Stomach (tissue), 19 donors: ENCODE measurements at places on chromosomes 7 and 10.
A peak's percentile ranks its signal among the peaks of the same experiment; 100 is the strongest.

DNA sequence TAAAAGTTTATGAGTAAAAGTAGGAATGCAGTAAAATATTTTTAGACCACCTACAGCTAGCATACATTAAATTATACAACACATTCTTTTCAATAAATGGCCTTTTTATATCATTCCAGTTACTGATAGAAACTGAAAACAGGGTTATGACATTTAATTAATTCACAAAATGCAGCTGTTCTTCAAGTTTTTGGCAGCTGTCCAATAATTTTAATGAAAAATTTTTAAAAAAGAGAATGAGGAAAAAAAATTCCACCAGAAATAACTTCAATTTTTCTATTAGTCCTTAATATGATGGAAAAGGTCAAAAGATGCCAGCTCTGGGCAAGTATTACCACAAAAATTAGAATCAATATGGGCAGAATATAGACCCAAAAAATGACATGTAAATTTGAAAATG lies 11.9 kb upstream of the LRRC72 start:
- no peaks in the 10 kb centered on the region for H3K4me1 ChIP-seq
- no peak overlapping the region for H3K4me3 ChIP-seq
- no peaks in the 10 kb centered on the region for H3K36me3 ChIP-seq
- no peak for DNase-seq

DNA sequence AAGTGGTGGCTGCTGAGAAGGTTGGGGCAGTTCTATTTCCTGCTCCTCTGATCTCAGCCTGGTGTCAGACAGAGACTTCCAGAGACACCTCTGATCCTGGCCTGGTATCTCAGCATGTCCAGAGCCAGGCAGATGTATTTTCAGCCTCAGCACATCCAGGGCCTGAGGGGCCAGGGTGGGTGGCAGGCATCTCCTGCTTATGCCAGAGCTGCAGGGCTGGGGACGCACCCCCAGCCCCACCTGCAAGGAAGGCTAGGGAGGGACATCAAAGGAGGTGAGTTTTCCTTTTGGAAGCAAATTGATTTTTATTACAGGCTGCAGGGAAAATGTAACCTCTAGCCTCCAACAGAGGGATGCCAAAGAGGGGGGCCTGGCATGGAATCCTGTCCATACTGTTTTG lies 36.7 kb downstream of the CFAP46 start:
- no peaks in the 10 kb centered on the region for H3K4me1 ChIP-seq
- H3K27ac ChIP-seq, result no peak overlapping the region
- DNase-seq, result no peak
- no peaks in the 10 kb centered on the region for H3K36me3 ChIP-seq
- H3K4me3 ChIP-seq, result no peak overlapping the region

DNA sequence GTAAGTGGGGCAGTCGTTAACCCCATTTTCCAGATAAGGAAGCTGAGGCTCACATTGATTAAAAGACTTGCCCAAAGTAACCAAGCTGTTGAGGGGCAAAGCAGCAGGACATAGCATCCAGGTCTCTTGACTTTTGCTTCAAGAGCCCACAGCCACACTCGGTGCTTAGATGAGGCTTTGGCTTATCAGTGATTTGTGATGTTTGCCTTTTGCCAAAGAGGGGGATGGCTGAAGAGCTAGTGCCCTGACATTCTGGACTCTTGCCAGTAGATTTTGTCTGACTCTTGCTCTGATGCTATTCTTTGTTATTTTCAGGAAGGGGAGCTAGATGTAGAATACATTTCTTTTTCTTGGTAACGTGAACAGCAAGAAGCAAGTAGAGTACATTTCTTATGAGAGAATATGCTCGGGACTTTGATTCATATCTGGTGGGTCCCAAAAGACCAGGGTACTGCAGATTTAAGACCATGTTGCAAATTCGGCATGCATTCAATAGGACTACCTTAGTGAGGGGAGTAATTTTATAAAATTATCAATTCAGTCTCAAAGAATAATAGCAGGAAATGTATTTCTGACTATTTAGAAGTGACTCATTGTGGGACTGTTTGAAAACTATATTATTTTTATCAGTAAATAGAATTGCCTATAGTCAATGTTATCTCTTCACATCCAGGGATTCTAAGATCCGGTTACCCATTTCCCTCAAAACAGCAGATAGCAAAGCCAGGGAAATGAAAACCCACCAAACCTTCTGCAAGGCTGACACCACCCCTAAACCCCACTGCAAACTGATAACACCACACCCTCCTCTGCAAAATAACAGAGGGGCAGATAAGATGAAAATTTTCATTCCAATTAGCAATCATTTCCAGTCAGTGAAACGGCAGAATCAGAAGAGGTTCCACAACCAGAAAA lies 180.0 kb upstream of the BMPER start:
- H3K4me1 ChIP-seq, result peaks cover 25% of the 10 kb centered on the region
- no peaks in the 10 kb centered on the region for H3K27me3 ChIP-seq
- H3K36me3 ChIP-seq, result no peaks in the 10 kb centered on the region
- H3K4me3 ChIP-seq, result no peak overlapping the region
- H3K27ac ChIP-seq, result no peak overlapping the region

DNA sequence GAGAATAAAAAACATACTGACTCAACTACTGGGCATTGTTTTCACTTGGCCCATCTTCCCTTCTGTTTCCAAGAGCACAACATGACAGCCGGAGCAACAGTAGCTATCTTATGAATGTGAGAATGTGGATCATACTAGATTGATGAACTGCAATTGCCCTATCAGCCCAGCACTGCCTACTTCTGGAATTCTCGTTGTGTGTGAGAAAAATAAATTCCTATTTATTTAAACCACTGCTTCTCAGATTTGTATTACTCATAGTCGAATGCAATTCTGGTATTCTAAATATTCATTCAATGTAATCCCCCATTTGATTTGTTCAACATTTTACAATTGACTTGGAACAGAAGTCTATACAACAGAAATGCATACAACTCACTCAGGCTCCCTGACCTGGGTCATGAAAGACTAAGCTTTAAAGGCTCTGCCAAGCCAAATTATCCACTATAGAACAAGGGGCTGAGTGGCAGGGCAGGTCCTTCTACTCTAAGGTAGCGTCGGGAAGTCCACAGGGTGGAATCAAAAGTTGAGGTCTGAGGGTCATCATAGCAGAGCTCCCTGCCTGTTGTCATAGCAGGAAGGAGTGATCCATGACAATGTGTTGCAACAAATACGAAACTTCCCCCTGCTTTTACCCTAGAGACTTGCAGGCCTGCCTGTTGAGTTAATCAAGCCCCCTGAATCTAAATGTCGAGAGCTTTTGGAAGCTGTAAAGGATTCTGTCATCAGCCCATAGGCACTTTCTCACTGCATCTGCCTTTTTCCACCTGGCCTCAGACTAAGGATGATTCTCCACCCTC lies 12.4 kb upstream of the JAZF1 start:
- no peak for DNase-seq
- H3K4me3 ChIP-seq, result no peak overlapping the region
- H3K27ac ChIP-seq, result no peak overlapping the region
- peaks cover 4% of the 10 kb centered on the region for H3K4me1 ChIP-seq
- no peaks in the 10 kb centered on the region for H3K27me3 ChIP-seq

GRCh38 chr10:111525696-111526095 lies 448.9 kb downstream of the ADRA2A start:
- no peaks in the 10 kb centered on the region for H3K27me3 ChIP-seq
- no peak overlapping the region for H3K27ac ChIP-seq
- no peaks in the 10 kb centered on the region for H3K36me3 ChIP-seq
- no peaks in the 10 kb centered on the region for H3K4me1 ChIP-seq
- no peak overlapping the region for H3K4me3 ChIP-seq
- DNase-seq, result no peak

DNA sequence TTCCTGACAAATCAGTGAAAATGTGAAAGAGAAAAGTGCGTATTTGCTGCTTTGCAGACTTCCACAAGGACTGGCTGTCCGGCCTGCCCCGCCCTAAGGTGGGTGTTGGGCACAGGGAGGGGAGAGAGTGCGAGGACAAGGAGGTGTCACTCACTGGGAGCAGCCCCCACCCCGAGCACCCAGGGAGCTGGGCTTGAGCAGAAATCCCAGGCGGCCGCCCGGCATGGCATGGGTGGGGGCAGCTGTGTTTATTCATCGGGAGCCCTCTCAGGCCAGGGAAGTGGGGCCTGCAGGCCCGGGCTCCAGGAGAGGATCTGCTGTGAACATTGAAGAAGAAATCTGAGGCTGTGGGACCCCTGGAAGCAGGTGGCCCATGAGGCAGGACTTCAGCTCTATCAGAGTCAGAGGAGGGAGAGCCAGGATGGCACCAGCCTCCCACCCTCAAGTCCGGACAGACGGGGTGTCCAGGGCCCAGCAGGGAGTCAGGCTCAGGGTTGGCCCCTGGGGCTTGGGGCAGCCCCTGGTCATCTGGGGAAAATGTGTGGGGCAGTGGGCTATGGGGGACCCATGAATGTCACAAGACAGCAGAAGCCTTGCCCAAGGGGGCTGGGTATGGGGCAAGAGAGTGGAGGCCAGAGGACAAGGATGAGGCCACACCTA lies 164.4 kb upstream of the PPP2R2D start:
- H3K4me1 ChIP-seq, result no peaks in the 10 kb centered on the region
- H3K27me3 ChIP-seq, result no peaks in the 10 kb centered on the region
- no peak overlapping the region for H3K27ac ChIP-seq
- no peak for DNase-seq

DNA sequence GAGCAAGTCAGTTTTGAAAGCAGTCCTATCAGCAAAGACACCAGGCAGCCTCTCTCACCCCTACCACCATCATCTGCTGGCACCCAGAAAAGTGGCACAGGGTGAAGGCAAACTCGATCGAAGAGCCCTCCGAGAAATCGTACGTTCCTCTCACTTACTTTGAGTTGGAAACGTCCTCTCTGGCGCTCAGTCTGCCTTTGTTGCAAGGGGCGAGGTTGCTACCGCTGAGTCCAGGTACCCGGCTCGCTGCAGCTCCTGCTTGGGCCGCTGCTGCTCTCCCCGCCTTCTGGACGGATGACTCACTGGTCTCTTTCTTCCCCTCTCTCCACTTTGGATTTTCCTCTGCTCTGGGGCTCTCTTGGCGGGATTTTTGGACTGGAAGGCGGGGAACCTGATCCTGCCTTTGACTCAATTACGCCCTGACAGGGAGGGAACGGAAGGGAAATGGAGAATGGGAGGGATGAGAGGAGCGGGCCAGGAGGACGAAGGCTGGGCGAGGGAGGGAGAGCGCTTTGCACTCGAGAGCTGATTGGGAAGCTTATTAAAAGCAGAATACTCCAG lies at the start of gene PTN:
Gene PTN (minus strand): TSS at position 453 of the 561 bp plus-strand sequence. CDS start 88,760 bp downstream, outside the sequence.
- H3K27me3 ChIP-seq, result no peaks in the 10 kb centered on the region
- H3K36me3 ChIP-seq, result no peaks in the 10 kb centered on the region
- peaks cover 13% of the 10 kb centered on the region for H3K4me1 ChIP-seq
- peak within 1 kb of the TSS; percentile 49 for H3K27ac ChIP-seq
- DNase-seq, result peak; percentile 85

DNA sequence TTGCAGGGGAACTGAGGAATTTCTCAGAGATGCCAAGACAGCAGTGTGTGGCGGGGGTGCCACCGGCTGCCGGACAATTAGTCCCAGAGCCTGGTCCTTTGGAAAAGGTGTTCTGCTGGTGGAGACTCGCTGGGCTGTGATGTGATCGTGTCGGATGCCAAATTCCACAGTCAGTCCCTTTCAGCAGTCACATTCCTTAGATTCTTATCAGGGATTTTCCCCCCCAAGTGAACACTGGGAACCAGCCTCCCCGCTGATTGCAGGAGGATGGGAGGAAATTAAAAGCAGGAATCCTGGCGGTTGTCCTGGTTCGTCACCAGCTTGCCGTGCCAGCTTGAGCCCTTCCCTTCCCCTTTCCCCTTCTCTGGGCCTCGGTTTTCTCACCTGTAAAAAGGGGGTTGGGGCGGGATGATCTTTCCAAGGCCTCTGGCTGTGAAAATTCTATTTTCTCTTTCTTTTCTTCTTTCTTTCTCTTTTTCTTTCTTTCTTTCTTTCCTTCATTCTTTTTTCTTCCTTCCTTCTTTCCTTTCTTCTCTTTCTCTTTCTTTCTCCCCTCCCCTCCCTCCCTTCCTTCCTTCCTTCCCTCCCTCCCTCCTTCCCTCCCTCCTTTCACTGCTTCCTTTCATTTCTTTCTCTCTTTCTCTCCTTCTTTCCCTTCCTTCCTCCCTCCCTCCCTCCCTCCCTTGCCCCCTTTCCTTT lies 39.6 kb downstream of the COL26A1 start:
- H3K4me1 ChIP-seq, result peaks cover 5% of the 10 kb centered on the region
- no peaks in the 10 kb centered on the region for H3K36me3 ChIP-seq
- DNase-seq, result no peak
- H3K27ac ChIP-seq, result no peak overlapping the region
- H3K27me3 ChIP-seq, result peaks cover 47% of the 10 kb centered on the region

DNA sequence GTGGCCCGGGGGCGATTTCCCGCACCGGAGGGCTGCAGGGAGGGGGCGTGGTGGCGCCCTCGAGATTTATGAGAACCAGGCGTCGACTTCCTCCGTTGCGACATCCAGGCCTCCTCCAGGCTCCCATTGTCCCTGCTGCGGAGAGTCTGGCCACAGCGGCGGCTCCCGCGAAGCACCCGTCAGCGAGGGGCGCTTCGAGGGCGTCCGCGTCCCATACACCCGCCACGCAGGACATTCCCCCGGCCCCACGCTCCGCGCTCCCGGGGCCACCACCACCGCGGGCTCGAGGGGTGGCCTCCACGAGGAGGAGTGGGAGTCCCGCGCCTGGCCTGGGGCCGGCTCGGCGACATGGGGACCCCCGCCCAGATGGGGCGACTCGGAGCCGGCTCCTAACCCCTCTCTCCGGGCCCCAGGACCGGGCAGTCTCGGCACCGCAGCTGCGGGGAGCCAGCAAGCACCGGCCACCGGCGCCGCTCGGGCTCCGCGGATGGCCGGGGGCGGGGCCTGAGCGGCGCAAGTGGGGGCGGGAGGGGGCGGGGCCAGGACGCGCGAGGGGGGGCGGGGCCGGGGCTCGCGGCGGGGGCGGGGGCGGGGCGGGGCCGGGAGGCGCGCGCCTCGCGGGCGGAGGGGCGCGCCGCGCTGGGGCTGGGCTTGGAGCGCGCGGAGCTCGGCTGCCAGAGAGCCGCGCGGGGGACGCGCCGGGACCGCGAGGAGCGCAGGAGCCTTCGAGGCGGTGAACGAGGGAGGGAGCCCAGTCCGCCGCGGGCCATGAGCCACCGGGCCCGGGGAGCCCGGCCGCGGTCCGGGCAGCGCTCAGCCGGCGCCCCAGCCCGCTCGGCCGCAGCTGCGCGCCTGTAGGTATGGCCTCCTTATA lies at the start of gene SH2B2:
Gene SH2B2 (plus strand): TSS at position 632 of the 874 bp plus-strand sequence. CDS start 13,683 bp downstream, outside the sequence.
- no peaks in the 10 kb centered on the region for H3K36me3 ChIP-seq
- peaks cover 7% of the 10 kb centered on the region for H3K27me3 ChIP-seq
- H3K4me1 ChIP-seq, result peaks cover 23% of the 10 kb centered on the region
- peak; percentile 85 for DNase-seq

DNA sequence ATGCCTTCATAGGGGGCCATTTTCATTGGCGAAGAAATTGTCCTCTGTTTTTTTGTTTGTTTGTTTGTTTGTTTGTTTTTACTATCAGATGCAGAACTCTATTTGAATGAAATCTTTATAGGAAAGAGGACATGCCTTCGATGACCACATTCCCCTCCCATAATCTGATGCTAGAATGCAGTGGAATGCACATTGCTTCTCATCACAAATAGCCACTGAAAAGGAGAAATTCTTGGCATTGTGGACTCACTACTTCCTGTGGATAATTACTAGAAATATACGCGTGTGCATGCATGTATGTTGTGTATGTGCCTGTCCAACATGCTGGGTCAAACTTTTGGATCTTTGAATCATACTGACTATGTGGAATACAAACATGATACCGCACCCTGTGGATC lies 70.5 kb upstream of the SFMBT2 start:
- H3K4me3 ChIP-seq, result no peak overlapping the region

- H3K36me3 ChIP-seq, result no peaks in the 10 kb centered on the region
- DNase-seq, result no peak
- no peaks in the 10 kb centered on the region for H3K27me3 ChIP-seq
- no peak overlapping the region for H3K4me3 ChIP-seq
- H3K4me1 ChIP-seq, result no peaks in the 10 kb centered on the region
Measured at GRCh38 chr7:93765475-93765874, 125.1 kb downstream of the TFPI2 start.
